Placental epithelial cell (primary cell): ENCODE measurements at places on chromosomes 1 and 21. TPM values are rescaled to one million over a fixed set of nuclear protein-coding genes. Genes with fewer than 3 reads are reported as not detected.

The LDLRAD1 gene
- not detected in 2 replicates for total RNA-seq

The RUNX3 gene
- not detected in 2 replicates for total RNA-seq

The HTR1D gene
- total RNA-seq, result under 0.01 and 0.76 TPM in 2 replicates

The SNX27 gene
- 19.3 and 23.6 TPM in 2 replicates for total RNA-seq

The DIO1 gene
- not detected in 2 replicates for total RNA-seq

The RIMS3 gene
- total RNA-seq, result under 0.01 and 0.65 TPM in 2 replicates

The KPRP gene
- not detected in 2 replicates for total RNA-seq

The FMN2 gene
- 0.79 and 9.5 TPM in 2 replicates for total RNA-seq

The IRF2BP2 gene
- total RNA-seq, result 61.6 and 77.2 TPM in 2 replicates

The AMPD1 gene
- not detected in 2 replicates for total RNA-seq

The MIGA1 gene
- total RNA-seq, result 13.9 and 16.1 TPM in 2 replicates

The CFHR1 gene
- not detected in 2 replicates for total RNA-seq

The FAM72D gene
- total RNA-seq, result 0.79 and 0.98 TPM in 2 replicates

The TSPEAR gene
- total RNA-seq, result not detected in 2 replicates

The OR2W3 gene
- total RNA-seq, result 1.6 and 6.2 TPM in 2 replicates

The SMPDL3B gene
- total RNA-seq, result under 0.01 TPM in 1 of 2 replicates, not detected in the other

The GUCA2A gene
- not detected in 2 replicates for total RNA-seq

The C1orf94 gene
- not detected in 2 replicates for total RNA-seq

The AKR7A3 gene
- total RNA-seq, result 0.11 and 0.79 TPM in 2 replicates

The ALPL gene
- under 0.01 TPM in 1 of 2 replicates, not detected in the other for total RNA-seq

The CD1C gene
- not detected in 2 replicates for total RNA-seq

The SPATA46 gene
- not detected in 2 replicates for total RNA-seq
